ENCODE measurements at places on chromosomes 5 and 9.
A peak's percentile ranks its signal among the peaks of the same experiment; 100 is the strongest.

- no peak for DNase-seq
Observed at GRCh38 chr5:1418238-1418920, 26.9 kb downstream of the SLC6A3 start.

- no peak for DNase-seq
Observed at GRCh38 chr9:13932528-13933267, 381.2 kb downstream of the NFIB start.

DNA sequence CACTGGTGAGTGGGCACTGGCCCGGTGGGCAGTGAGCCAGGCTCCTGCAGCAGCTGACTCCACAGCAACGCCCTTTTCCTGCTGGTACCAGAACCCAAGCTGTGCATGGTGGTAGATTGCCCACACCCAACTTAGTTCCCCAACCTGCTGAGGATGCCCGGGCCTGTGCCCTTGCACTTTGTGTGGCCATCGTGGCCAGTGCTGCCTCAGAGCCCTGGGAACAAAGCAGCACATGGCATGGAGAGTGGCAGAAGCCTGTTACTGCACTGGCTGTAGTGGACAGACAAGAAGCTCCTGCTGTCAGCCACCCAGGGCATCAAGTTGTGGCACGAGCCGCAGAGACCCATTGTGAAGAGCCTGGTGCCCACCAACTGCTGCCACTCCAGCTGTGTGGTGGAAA is 612.9 kb downstream of the DNAH5 start:
- DNase-seq = no peak

GRCh38 chr5:150305557-150305956 is 2.9 kb upstream of the ARSI start:
- no peak for DNase-seq

GRCh38 chr5:73633060-73633459 is 7.1 kb downstream of the ARHGEF28 start:
- no peak for DNase-seq

GRCh38 chr5:179585941-179586401 is 35.6 kb downstream of the RUFY1 start:
- DNase-seq = no peak

GRCh38 chr9:26078706-26079105 is 400.5 kb upstream of the TUSC1 start:
- no peak for DNase-seq

- DNase-seq = no peak
Observed at GRCh38 chr9:2478421-2478820, 143.2 kb upstream of the VLDLR start.

GRCh38 chr5:9468060-9468388 is 77.9 kb downstream of the SEMA5A start:
- no peak for DNase-seq

DNA sequence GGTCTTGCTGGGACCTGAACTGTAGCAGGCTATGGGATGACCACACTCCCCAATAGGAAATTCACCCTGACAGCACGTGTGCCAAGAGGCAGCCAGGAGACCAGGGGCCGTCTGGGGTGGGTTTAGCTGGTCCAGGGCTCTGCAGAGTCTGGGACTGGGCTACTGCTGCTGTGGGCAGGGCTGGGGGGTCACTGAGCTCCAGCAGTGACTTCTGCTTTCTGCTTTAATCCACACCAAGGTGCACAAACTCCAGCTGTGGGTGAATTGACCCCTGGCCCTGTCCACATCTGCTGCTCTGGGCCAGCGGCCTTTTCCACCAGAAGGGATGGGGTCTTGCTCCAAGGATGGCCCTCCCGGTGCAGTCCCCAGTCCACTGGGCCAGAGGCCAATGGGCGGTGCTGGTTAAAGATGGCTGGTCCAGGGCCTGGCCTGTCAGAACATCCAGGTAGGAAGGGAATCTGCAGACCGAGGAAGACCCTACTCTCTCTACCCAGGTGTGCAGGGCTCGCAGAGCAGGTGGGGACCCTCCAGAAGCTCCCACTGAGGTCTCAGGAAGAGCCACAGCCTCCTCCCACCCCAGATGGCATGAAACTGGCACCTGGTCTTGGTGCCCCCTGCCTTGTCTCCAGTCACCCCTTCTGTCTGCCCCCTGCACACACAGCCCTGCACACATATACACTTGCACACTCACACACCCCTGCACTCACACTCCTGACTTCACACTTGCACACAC is 28.0 kb downstream of the GLT6D1 start:
- no peak for DNase-seq

GRCh38 chr5:448061-448765 is 5.2 kb downstream of the EXOC3 start:
- DNase-seq = peak; percentile 17

- no peak for DNase-seq
Observed at GRCh38 chr5:38202741-38203140, 55.6 kb upstream of the EGFLAM start.

DNA sequence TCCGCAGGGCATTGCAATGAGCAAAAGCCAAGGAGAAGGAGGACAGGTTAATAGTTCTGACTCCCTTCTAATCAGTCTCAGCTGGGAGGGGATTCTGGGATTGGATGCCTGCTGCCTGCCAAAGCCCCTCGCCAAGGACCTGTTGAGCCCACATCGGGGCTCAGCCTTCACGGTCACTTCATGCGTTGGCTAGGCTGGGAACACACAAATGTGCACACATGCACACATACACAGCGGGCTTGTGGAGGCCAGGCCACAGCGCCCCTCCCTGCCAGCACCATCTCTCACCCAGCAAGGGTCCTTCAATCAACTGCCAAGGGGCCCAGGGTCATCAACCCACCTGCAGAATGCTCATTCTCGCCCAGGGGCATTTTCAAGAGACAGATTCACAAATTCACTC is 113.9 kb downstream of the C5orf15 start:
- DNase-seq = no peak

- no peak for DNase-seq
Observed at GRCh38 chr9:127077644-127077946, 44.8 kb downstream of the ANGPTL2 start.

DNA sequence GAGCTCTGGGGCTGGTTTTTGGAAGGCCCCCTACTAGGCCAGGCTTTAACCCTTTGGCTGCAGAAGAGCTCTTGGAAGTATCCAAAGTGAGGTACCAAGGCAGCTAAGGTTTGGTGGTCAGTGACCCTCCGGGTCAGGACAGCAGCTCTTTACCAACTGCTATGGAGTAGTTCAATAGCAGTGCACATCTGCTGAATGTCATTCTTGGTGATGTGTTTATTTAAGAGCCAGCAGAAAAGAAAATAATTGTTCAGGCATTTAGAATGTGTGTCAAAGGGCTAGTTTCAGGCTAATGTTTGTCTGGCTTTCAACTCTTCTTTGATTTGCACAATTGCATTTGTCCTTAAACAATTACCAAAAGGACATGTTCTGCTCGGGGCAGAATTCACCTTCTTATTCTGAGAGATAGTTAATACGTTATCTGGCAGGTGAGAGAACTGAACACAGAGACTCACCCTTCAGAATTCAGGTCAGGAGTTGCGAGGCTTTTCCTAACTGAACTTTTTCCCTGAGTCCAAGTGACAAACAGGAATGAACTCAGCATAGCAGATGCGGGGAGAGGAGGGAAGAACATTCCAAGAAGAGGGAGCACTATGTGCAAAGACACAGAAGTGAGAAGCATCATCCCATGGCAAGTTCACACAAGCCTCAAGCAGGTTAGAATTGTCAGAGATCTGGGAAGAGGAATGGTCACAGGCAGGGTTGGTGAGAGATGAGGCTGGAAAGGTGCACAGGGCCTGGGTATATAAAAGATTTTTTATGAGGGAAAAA is 556.7 kb upstream of the TLE4 start:
- DNase-seq = no peak

- no peak for DNase-seq
Observed at GRCh38 chr5:37661227-37661920, 178.5 kb downstream of the GDNF start.

Data from CD4-positive, alpha-beta T cell treated with Interleukin-4 for 4 hours (primary cell).